ENCODE measurements at places on chromosomes 11 and 22.

- no peak for DNase-seq
These were observed 7.4 kb downstream of the PTPRJ start for GRCh38 chr11:47987781-47988180.

DNA sequence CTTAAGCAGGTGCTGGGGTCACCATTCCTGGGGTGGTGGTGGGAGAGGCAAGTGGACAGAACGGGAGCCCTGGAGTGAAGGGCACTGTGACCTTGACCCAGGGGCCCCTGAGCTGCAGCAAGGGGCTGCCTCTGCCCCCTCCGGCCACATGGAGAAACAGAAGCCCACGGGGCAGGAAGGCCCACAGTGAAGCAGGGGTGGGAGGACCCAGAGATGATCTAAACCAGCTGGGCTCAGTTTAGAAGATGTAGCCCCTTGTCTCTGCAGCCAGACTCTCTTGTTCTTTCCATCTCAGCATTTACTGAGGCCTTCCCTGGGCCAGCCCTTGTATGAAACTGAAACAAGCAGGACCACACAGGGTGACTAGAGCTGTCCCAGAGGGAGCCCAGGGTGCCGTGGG is 30.5 kb downstream of the WNT11 start:
- no peak for DNase-seq

DNA sequence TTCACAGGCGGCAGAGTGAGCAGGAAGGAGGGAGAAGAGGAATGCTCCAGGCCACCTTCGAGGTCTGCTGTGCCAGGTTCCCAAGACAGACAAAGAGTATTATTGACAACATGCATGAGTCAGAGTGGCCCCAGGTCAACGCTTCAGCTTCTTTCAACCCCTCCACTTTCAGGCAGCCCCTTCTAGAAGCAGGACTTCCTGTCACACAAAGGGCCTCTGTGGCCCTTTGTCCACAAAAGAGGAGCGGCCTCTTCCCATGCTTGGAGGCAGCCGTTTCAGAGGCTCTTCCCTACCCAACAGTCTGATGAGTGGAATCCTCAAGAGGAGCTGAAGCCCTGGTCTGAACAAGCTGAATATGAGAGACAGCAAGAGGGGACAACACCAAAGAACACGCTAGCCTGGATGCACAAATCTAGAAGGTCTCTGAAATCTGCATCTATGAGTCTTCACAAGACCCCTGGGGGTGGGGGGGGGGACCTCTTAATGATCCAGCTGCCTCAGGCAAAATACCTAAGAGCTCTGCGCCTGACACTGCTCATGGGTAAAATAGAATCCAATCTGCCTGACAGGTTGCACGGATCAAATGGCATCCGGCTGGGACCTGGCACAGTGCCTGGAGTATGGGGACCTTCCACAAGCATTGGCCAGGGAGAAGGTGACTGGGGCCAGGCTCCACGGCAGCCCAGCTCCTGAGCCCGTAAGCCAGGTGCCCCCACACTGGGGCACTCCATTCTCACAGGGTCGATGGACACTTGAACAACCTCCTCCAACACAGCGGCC is 67.5 kb downstream of the PACSIN2 start:
- DNase-seq: peak; percentile 83

DNA sequence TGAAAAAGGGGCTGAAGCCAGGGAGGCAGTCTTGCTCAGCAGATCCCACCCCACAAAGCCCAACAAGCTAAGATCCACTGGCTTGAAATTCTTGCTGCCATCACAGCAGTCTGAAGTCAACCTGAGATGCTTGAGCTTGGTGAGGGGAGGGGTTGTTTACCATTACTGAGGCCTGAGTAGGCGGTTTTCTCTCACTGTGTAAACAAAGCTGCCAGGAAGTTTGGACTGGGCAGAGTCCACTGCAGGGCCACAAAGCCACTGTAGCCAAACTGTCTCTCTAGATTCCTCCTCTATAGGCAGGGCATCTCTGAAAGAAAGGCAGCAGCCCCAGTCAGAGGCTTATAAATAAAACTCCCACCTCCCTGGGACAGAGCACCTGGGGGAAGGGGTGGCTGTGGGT is 746.1 kb upstream of the LRRC4C start:
- DNase-seq: no peak

DNA sequence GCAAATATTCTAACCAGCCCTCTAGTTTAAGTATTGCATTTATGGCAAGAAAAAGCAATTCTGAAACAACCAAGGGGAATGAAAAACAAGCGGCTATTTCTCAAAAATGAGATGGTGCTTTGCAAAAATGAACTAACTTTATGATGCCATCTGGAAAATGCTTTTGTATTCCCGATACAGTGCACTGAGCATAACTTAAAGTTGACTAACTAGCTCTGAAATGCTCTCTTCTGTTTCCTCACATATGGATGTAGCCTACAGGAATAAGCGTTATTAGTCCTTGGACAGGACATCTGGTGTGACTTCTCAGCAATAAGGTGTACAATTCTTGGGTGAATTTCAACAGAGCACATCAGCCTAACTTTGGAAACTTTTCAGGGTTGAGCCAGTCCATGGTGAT is 228.2 kb upstream of the DDI1 start:
- no peak for DNase-seq

DNA sequence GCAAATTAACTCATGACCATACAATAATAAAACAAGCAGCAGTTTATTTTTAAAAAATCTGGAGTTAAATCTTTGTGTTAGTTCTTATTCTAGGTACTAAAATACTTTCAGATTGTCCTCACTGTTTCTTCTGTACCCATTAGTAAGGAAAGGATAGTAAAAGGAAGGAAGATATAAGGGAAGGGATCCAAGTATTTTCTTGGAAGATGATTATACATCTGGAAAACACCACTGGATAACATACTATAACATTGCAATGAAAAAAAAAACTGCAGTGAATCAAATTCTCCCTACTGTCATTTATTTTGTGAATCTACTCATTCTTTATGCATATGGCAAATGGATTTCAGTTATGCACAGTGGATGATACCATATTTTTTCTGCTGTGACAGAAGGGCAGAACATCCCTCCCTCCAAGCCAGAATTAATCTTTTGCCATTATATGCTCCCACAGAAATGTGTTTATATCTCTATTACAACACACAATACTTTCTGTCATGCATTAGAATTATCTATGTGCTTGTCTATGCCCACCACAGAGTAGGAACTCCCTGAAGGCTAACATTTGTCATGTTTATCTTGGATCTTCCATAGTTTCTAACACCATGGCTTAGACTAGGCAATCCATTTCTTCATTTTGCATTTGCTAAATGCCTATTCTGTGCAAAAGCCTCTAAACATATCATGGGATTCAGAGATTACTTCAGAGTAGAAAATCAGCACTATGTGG is 282.3 kb upstream of the CTSC start:
- DNase-seq: no peak

DNA sequence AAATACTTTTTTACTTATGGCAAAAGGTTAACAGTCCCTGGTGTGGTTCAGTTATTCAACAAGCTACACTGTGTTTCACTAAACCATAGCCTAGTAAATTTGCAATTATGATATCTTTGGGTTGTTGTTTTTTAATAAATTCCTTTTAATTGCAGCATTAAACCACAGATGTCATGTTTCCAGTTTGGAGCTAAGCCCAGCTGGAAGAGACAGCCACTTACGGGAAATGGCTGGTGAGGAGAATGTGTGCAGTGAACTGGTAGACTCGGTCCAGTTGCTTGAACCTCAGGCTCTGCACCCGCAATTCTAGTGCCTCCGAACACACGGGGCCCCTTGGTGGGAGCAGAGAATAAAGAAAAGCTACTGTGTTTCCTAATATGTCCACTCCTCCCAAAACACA is 70.8 kb downstream of the WNT11 start:
- DNase-seq: peak; percentile 42

- DNase-seq: no peak
These were observed 564.5 kb downstream of the DLG2 start for GRCh38 chr11:85062659-85063058.

DNA sequence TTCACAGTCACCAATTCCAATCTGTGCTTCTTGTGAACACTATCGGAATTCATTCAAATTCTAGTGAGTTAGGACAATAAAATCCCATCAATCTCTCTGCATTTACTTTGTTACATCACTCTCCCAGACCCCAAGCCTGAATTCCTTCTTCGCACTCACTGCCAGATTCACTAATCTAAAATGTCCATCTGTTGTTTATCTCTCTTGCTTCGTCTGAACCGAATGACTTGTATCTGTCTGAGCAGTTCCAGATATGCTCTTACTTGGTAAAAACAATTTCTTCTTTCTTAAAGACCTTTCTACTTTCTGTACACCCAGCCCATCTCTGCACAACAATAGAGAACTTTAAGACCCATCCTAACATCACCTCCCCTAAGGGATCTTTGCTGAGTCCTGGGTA is 7.0 kb downstream of the MMP10 start:
- no peak for DNase-seq
